ENCODE measurements at places on chromosomes 2 and 18.
A peak's percentile ranks its signal among the peaks of the same experiment; 100 is the strongest.

DNA sequence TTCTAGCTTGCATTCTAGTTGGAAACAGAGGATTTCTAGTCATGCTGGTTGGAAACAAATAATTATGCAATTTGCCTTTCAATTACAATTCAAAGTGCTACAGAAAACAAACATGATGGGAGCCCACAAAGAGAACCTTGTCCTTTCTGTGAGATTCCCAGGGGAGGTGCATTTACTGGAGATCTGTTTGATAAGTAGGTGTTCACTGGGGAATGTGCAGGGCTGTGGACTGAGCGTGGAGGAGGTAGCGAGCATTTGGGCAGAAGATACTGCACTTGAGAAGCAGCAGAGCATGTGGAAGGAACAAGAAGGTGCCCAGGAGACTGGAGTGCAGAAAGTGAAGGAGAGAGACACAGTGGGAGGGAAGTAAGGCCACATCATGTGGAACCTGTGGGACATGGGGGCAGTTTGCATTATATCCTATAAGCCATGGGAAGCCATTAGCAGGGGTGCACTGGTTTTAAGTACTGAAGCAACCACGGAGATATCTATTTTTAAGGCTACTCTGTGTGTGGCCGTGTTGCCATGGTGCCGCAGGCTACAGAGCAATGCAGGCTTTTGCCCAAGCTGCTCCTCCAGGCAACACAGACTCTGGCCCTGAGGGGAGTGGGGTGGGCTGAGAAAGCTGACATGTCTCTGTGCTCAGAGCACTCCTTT is 154.0 kb downstream of the ANTXR1 start:
- DNase-seq: no peak

DNA sequence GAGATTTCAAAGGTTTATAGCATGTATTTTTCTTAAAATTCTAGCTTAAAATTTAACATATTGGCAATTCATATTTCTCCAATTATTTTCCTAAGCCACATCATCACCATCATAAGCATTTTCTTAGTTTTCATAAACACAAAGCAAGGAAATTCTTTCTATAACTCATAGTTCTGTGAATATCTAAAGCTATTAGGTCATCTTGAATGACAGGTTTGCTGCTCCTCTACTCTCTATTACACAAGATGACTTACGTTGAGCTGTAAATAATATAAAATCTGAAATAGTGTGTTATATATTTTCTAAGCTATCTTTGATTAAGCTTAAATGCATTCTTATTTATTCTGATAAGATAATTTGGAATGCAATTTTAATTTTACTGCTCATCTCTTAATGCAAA is 984.6 kb upstream of the CNTNAP5 start:
- no peak for DNase-seq

GRCh38 chr18:48799724-48800315 is 150.9 kb downstream of the SMAD7 start:
- no peak for DNase-seq

DNA sequence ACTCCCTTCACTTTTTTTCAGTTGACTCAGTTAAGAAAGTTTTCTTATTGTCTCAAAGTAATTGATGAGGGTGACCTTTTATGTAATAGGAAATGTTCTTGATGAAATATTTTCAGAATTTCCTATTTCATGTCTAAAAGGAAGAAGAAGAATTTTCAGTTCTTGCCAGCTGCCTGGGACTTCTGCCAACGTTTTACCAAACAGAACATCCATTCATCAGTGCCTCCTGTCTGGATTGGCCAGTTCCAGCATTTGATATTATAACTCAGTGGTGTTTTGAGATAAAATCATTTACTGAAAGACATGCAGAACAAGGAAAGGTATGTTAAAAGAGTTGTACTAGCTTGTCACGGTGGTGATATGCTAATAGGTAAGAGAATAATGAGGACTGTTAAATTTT is 104.7 kb upstream of the MYO3B start:
- no peak for DNase-seq

DNA sequence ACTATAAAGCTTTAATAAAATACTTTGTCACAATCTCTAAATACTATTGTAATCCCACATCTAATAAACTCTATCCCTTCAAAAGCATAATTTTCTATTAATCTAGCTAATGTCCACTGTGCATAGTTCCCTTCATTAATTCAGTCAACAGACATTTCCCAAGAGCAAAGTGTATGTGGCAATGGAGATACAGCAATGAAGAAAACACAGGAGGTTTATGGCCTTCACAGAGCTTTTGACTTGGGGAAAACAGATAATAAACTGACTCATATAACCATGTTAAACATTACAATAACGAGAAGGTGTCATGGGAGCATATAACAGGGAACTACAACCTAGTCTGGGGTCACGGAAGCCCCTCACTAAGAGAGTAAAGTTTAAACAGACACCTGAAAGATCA is 86.3 kb downstream of the SPIRE1 start:
- DNase-seq: no peak

DNA sequence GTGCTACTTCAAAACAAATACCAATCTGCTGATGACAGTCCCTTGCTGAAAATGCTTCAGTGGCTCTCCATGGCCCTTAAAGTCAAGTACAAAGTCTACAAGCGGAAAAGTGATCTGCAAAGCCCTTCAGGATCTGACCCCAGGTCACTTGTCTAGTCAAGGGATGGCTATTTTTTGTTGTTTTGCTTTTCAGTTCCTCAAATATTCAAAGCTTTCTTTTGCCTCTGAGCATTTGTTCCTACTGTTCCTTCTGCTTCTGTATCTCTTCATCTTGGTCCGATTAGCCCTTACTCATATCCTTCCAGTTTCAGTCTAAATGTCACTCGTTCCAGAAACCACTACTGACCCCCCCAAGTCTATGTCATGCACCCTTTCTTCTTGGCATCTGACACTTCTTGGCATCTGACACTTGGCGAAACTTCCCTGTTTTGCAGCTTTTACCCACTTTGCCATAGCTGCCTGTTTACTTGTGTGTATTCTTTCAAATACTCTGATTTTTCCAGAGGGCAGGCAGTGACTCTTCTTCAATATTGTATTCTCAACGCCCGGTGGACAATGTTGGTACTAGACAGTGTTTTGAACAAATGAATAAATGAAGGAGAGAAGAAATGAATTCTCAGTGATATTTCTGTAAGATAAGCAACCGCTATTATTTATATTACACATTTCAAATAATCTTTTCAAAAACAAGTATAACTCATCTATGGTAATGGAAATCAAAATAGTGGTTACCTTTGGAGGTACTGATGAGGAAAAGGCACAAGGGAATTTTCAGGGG is 175.9 kb upstream of the FN1 start:
- no peak for DNase-seq

GRCh38 chr2:3536682-3537632 is 17.6 kb upstream of the ADI1 start:
- DNase-seq: no peak

DNA sequence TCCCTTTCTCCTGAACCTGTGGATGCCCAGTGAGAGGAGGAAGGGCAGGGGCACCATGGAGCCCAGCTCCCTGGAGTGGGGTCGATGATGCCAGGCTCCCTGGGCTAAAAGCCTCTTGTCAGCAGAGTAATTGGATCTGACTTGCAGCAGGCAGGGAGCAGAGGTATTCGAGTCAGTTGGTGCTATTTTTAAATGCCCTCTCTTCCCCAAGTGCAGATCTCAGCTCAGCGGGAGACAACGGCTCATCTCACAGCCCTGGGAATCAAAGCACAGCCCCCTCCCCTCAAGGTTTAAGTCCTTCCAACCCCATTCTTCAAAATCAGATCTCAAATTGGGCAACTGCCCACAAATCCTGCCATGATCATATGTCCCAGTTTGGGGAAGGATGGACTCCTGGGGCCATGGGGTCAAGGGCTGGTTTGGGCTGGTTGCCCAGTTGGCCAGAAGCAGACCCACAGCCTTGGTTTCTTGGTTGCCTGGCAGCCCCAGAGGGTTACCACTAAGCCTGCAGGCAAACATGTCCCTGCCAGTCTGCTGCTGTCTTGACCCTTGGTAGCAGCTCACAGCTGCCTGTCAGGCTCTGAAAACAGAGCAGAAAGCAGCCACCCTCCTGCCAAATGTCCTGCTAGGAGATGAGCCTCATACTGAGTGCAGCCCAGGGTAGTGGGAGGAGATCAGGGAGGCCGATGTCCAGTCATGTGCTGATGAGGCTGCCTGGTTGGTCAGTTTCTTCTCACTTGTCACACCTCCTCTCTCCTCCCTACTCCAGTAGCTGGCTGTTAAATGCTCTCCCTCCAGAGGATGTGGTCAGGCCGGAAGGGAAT is 244.9 kb downstream of the LOXHD1 start:
- no peak for DNase-seq

DNA sequence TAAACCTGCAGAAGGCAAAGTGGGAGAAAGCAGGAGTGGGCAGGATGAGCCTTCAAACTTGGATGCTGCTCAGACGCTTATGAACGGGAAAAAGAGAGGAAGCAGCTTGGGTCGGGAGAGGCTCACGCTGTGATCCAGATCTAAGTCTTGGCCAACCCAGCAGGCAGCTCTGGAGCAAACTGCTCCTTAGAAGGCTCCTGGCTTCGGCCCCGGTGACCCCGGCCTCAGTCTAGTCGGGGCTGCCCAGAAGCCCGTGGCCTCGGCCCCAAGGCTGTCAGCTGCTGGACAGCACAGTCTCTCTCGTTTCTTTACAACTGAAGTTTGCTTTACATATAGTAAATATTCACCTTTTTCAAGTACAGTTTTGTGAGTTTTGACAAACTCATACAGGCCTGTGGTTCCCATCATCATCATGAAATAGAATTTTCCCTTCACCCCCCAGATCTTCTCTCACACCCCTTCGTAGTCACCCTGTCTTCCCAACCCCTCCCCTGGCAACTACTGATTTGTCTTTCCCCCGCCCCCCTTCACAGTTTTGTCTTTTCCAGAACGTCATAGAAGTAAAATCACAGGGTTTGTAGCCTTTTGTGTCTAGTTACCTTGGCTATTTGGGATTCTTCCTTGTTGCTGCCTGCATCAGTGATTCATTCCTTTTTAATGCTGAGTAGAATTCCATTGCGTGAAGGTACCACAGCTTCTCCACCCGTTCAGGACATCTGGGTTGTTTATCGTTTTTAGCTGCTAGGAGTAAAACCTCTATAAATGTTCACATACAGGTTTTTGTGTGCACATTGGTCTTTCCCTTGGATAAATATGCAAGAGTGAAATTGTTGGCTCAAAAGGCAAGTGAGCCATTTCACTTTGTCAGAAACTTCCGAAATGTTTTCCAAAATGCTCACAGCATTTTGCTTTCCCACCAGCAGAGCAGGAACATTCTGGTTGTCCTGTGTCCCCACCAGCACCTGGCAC is 35.1 kb downstream of the MYO7B start:
- DNase-seq: no peak

GRCh38 chr2:21620771-21621170 is 497.0 kb downstream of the TDRD15 start:
- no peak for DNase-seq

DNA sequence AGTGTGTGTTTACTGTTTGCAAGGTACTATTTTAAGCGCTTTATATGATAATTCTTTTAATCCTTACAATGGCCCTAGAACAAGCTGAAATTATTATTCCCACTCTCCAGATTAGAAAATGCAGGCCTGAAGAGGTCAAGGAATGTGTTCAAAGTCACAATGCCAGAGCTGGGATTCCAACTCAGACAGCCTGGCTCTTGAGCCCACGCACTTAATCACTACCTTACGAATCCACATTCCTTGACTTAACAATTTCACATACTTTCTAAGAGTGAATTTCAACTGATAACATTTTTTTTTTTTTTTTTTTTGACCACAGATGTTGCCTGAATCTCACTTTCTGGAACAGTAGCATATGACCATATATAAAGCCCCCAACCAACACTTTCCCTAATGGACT is 400.3 kb downstream of the NCKAP5 start:
- no peak for DNase-seq

DNA sequence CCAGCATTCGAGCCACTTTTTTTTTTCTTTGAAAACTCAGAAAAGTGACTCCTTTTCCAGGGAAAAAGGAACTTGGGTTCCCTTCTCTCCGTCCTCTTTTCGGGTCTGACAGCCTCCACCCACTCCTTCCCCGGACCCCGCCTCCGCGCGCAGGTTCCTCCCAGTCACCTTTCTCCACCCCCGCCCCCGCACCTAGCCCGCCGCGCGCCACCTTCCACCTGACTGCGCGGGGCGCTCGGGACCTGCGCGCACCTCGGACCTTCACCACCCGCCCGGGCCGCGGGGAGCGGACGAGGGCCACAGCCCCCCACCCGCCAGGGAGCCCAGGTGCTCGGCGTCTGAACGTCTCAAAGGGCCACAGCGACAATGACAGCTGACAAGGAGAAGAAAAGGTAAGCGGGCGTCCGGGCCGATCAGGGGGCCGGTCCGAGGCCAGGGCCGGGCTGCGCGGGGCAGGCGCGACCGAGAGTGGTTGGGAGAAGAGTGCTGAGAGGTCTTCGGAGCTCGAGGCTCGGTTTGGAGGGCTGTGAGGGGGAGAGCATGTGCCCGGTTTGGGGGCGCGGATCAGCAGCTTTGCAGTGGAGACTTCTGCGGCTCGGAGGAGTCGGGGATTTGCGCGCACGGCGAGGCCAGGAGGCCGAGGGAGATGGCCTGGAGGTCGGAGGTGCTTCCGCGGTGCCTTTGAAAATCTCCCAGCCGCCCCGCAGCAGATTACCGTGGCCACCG is 502 bp downstream of the EPAS1 start:
- peak; percentile 61 for DNase-seq

GRCh38 chr2:140586379-140586778 is 1544.4 kb downstream of the LRP1B start:
- no peak for DNase-seq

GRCh38 chr2:174603280-174603679 is 5.7 kb upstream of the WIPF1 start:
- DNase-seq: no peak

DNA sequence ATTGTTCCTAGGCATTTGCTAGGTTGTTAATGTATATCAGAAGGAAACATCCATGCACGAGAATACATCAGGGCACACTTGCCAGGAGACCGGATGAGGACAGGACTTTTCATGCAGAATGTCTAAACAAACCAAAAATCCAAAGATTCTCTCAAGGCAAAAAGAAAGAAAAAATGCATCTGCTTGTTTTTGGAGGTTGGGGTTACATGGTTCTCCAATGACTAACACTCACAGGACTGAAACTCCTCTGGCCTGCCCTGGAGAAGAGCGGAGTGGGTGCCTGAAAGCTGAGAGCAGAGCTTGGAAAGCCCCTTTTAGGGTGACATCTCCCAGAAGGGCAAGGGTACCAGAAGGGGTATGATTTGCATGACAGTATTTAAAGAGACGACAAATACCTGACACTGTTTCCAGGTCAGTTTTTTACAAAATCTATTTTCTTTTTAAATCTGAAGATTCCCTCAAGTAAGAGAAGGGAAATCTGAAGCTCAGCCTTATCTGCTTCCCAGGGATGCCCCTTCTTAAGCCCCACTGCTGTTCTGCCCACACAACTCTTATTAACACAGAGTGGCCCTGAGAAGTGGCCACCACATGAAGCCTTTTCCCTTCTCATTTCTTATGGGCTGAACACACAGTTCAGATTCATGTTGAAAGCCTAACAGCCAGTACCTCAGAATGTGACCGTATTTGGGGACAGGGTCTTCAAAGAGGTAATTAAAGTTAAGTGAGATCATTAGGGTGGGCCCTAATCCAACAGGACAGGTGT is 216.4 kb downstream of the STK39 start:
- no peak for DNase-seq

- DNase-seq: no peak
Observed at GRCh38 chr2:31567679-31568078, 13.1 kb downstream of the SRD5A2 start.

- DNase-seq: no peak
Observed at GRCh38 chr2:155679647-155680046, 652.9 kb downstream of the NR4A2 start.

Data from progenitor cell of endocrine pancreas (in vitro differentiated cells).